ENCODE measurements at places on chromosomes 12 and 14.

DNA sequence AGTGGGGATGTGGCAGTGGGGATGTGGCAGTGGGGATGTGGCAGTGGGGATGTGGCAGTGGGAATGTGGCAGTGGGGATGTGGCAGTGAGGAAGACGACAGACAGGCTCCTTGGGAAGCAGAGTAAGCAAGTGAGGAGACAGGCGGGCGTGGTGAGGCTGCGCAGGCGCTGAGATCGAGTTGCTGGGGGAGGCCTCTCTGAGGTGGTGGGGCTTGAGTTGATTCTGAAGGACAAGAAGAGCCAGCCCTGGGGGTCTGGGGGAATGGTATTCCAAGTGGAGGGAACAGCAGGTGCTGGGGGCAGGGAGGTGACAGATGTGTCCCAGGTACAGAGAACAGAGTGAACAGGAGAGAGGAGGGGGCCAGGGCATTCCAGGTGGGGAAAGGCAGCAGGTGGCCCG is 33.8 kb upstream of the TSPAN9 start:
- DNase-seq = no peak

- no peak for DNase-seq
These were observed 41.6 kb upstream of the NTF3 start for GRCh38 chr12:5390174-5390799.

GRCh38 chr12:30178916-30179315 is 395.2 kb upstream of the TMTC1 start:
- no peak for DNase-seq

- DNase-seq = no peak
These were observed 7.0 kb downstream of the FOXA1 start for GRCh38 chr14:37587881-37588666.

DNA sequence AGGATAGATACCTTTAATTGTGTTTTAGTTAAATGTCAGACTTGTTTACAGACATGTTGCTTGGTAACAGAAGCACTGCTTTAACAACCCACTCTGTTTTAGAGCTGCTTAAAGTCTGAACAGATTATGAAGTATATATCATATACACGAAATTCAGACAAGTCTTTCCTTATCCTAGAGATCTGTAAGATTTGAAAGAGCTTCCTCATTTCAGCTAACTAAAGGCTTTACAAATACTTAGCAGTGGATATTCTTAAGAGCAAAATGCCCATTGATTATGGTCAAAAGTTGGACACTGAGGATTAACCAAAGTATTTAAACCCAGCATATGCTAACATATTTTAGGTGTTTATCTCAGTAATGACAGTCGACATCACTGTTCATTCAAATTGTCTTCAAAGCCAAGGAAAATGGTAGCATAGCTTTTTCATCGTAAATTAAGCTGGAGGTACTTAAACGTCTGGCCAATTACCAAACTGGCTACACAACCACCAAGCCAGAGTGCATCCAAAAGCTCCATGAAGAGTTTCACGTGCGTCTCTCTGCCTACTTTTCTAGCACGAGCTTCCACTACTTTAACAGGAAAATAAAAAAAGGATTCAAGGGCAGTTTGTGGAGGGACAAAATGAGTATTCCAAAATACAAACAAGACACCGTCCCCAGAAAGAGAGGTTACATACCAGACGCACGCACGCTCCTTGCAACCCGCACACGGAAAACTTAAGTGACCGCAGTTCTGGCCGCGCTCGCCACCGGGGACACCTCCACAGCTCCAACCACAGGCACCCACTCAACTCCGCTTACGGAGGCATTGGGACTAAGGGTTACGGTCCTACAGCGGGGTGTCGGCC is 565 bp downstream of the CEP83 start:
- no peak for DNase-seq

DNA sequence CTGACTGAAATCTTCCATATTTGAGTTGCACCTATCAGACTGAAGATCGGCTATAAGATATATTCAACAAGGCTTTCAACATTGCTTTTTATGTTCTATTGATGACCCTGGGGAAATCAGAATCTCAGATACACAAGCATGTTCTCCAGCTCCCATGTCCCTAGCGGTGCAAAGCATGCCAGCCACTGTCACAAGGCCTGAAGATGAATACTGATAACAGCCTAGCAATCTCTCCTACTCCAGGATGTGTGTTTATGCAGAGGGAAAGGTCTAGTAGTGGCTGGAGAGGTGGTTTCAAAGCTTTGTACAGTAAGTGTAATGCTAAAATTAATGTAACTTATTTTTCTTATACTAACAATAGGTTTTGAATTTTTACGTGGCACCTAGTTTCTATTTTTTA is 64.6 kb downstream of the SOX5 start:
- DNase-seq = no peak

- no peak for DNase-seq
These were observed 32.0 kb upstream of the SPPL3 start for GRCh38 chr12:120936197-120936596.

- no peak for DNase-seq
These were observed 50.5 kb downstream of the KITLG start for GRCh38 chr12:88529531-88530488.

GRCh38 chr14:80780500-80780899 is 161.0 kb downstream of the CEP128 start:
- no peak for DNase-seq

GRCh38 chr12:19810213-19810612 is 370.9 kb downstream of the AEBP2 start:
- DNase-seq = no peak

- no peak for DNase-seq
These were observed 6.0 kb downstream of the KRT7 start for GRCh38 chr12:52238916-52239646.

DNA sequence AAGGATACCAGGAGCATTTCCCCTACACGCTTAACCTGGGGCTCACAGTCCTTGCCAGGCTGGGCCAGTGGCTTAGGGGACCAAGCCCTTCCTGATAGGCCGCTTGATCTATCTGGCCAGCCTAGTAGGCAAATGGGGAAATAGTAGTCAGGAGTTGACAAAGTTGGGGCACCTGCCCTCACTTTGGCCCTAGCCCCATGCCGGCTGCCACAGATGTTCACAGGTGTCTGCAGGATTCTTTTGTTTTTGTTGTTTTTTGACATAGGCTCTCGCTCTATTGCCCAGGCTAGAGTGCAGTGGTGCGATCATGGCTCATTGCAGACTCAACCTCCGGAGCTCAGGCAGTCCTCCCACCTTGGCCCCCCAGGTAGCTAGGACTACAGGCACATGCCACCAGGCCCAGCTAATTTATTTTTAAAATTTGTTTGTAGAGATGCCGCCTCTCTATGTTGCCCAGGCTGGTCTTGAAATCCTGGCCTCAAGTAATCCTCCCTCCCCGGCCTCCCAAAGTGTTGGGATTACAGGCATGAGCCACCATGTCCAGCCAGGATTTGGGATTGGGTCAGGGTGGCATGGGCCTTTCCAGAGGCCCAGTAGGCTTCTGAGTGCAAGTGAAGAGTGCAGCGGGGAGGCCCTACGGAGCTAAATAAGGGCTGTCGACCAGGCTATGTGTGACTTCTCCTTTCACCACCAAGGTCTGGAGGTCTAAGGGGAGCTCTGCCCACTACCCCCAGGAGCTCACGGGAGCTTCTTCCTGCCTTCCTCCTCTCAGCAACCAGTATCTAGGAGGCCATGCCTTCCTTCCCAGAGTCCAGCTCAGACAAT is 15.5 kb upstream of the HDAC7 start:
- no peak for DNase-seq

Data from dorsolateral prefrontal cortex (tissue), 122 donors.